ENCODE measurements at places on chromosomes 12 and 14.

DNA sequence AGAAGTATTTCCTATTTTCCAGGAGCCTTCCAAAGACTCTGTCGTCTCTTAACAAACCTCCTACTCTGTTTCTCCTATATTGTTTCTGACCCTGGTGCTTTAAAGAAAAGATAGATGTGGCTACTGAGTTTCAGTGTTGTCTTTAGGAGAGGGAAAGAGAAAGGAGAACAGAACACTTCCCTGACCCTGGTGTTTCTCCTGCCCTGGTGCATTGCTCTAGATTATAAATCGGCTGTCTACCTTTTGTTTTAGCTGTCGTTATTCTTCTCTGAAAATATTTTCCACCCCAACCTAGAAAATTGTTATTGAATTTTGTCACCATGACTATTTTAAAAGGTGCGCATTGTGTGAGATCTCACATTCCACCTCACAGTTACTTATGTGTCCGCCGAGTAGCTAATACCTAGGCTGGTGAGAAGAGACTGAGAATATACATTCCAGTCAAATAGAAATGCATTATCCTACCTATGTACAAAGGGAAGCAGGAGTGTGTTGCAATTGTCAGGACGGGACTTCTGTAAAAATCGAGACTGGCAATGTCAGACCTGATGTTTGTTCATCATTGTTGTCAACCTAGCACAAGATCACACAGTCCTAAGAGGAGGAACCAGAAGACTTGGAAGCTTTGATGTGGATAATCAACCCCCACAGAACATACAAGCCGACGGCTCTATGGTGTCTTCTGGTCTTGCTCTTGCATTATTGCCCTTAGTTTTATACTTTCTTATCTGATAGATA, 108.7 kb upstream of the SLC38A4 start:
- no peak for DNase-seq

- no peak for DNase-seq
Observed at GRCh38 chr12:120960657-120961056, 17.7 kb upstream of the HNF1A start.

DNA sequence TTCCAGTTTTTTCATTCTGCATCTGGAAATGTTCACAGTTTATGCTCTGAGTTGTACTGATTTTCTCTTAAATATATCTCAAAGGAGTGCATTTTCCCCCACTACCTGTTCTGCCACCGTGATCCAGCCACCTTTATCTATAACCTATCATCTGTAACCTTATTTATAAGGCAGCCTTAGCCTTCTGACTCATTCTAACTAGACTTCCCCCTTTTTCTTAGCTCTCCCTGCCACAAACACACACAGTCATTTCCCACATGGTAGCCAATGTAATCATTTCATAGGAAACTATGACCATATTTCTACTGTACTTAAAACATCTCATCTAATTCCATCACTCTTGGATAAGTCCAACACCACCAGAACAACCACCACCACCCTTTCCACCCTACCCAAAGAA, 10.8 kb upstream of the GYS2 start:
- no peak for DNase-seq

DNA sequence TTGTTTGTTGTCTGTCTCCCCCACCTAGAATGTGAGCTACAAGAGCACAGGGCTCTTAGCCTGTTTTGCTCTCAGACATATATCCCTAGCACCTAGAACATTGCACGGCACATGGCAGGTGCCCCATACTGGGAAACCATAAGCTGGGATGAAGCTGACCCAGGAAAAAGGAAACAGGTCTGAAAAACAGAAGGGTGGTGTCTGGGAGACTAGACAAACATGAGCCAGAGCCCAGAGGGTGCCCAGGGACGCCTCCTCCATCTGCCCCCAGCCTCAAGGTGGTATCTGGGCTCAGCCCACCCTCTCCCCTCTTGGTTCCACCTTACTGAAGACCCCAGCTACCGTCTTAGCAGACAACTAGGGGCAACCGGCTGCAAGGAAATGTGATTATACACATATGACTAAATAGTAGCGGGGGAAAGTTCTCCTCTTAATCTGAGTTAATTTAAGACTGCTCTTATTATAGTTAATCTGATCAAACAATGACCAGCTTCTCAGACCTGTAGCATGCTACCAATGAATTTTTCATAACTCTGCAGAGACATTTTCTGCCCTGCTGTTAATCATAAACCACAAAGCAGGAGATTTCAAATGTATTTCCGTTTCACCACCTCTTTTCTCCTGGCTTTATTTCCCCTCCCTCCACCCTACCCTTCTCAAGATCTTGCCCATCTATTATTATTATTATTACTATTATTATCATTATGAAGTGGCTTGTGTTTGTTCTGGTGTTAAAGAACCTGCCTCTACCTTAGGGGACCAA, 31.9 kb downstream of the KSR2 start:
- no peak for DNase-seq

- DNase-seq: no peak
Observed at GRCh38 chr12:11026118-11026517, 3.7 kb upstream of the TAS2R19 start.

DNA sequence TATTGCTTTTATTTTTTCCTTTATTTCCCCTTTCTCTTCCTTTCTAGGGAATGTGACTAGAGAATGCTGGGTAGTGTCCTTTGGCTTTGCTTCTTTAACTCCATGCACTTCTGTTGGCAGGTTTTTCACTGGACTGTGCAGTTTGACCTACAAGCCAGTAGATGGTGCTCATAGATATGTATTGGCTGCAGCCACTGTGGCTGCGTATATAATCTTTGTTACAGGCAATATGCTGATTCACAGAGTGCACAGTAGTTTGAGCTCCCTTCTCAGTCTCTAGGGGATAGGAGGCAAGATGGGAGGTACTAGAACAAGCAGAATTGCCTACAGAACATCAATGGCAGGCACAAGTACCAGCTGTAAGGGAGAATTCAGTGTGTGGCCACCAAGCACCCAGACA, 503.5 kb downstream of the LRFN5 start:
- DNase-seq: peak; percentile 1

- DNase-seq: no peak
Observed at GRCh38 chr12:6205761-6206160, 5.6 kb downstream of the CD9 start.

DNA sequence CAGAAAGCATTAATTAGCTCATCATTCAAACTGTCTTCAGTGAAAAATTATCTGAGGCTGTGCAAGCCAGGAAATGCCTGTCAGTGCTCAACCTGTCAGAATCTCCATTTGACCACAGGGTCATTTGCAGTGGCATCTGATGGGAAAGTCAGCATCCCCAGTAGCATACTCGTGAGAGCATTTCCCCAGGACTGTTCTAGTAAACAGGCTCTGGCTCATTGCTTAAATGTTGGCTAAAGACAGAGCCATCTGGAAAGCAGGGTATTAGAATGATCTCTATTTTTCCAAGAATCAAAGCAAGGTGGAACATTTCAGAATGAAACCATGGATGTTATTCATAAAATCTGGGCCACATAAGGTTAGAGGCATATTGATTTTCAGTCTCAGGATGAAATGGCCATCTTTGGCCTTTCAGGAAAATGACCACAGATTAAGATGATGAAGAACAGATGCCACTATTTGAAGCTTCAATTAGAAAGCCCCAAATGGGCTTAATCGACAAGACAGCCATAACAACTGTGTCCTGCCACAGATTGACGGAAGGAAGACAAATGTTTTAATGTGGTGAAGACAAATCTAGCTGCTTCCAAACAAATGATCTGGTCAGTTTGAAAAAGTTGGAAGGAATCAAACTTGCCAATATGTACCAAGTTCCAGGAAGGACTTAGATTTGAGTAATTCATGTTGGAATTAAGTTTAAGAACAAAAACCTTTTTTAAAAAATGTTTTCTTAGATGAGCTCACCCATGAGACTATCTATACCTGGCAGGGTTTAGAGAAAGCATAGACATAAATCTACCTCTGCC, 94.0 kb upstream of the FAR2 start:
- no peak for DNase-seq

GRCh38 chr14:77903221-77903620, 103.3 kb downstream of the ADCK1 start:
- DNase-seq: no peak

GRCh38 chr14:101588286-101588975, 27.1 kb downstream of the DIO3 start:
- no peak for DNase-seq
